ENCODE measurements at places on chromosomes 1 and 21.
A peak's percentile ranks its signal among the peaks of the same experiment; 100 is the strongest.

DNA sequence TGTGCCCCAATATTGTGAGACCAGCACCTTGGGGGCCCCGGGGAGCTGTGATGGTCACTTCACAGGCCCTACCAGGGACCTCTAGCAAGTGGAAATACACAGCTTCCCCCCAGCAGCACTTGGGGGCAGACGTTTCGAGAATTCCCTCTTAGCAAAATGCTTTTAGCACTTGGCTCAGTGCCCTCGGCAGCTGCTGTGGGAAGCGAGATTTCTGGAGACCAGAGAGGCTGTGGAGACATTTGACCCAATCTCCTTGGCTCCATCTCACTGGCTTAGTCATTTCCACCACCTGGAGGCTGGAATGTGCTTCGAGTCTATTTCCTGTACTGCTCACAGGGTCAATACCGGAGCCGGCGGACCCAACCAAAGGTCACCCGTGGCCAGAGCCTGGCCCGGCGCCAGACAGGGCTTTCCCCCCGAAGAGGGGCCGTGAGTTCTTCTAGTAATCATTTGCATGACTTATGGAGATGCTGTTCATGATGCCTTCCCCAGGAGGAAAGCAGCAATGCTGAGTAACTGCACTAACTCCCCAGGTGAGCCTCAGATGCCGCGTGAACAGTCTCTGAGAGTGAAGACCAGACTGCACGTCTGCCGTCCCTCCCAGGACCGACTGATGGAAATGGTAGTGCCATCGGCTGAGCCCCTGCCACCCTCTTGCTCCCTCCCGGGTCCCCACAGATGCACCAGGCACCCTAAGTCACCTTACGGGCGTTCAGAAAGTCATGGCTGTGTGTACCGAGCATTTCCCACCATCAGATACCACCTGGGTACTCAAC, 4.4 kb upstream of the C2CD2 start:
- peak; percentile 77 for DNase-seq

- peak; percentile 88 for DNase-seq
Measured at GRCh38 chr1:55572878-55573734, 357.9 kb upstream of the USP24 start.

GRCh38 chr1:154874465-154874864, 4.4 kb upstream of the KCNN3 start:
- no peak for DNase-seq

DNA sequence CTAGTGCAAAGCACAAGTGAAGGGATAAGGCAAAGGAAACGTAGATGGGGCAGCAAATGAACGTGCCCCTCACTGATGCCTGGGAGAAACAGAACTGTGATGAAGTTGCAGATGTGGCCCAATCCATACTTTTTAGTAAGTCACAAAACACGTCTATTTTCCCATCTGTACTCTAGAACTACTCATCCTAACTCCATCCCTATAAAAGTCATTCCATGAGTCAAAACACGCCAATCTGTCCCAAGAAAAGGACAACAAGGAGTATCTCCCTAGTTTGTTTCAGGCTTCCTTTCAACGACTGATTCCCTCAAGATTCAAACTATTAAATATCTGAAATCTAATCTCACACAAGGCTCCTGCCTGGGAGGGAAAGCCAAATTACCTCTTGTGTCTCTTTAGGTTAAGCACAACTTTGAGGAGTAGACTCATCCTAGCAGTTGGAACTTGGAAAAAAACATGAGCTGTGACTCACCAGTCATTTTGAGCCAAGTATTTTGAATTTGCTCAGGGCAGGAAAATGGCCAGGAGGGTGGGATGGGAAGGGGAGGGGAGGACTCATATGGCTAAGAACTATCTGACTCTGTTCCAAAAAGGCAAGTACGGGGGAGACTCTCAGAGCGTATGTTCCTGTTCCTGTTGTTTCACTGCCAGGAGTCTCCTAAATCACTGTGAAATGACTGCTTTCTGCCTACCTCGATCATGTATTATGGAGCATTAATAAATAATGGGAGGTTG, 214.5 kb upstream of the CAMK1G start:
- peak; percentile 89 for DNase-seq

DNA sequence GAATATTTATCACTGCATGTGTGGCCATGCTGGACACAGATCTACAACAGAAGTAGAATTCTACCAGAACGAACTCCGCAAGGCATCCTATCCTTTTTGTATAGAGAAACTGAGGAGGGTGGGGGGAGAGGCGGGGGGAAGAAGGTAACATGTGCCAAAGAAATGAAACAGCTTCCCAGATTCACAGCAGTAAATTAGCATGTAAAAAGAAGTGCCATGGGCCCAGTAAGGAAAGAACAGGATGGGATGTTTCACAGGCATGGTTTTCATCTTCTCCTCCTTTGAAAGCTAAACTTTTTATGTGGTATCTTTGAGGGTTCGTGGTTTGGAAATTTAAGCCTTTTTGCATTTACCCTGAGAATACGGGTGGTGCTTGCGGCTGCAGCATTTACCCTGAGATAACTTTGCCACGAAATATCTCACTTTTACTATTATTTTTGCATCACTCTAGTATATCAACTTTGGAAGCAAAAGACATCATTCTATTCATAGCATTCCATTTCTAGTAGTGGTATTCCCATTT, 168.9 kb downstream of the TPR start:
- DNase-seq, result no peak

DNA sequence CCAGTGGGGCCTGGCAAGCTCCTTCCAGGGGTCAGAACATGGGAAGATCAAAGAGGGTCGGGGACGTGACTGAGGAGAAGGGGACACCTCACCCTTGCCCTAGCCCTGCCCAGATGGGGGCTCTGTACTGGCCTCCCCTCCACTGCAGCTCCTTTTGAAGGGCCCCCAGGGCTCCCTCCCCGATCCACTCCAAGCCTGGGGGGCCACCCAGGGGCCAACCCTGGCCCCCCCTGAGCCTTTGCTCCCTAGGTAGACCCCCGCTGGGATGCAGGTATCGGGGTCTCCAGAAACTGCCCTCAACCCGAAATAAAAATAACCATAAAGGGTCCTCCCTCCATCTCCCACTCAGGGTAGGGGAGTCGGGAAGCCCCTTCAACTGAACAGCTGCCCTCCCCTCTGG, 37.4 kb upstream of the FAM131C start:
- DNase-seq, result no peak

DNA sequence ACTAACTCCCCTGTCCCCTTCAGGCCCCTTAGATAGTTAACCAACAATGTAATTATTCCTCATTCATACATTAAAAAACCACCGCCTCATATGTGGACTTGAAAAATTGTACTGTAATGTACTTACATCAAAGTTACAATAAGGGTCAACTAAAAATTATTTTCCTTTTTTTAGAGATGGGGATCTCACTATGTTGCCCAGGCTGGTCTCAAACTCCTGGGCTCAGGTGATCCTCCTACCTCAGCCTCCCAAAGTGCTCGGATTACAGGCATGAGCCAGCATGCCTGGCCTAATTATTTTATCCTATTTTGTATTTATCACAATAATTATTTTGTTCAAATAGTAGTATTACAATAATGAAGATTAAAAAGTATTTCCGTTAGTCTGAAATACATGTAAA, 12.6 kb downstream of the RPL5 start:
- no peak for DNase-seq

GRCh38 chr1:86933562-86934377, 19.3 kb downstream of the HS2ST1 start:
- DNase-seq, result no peak

DNA sequence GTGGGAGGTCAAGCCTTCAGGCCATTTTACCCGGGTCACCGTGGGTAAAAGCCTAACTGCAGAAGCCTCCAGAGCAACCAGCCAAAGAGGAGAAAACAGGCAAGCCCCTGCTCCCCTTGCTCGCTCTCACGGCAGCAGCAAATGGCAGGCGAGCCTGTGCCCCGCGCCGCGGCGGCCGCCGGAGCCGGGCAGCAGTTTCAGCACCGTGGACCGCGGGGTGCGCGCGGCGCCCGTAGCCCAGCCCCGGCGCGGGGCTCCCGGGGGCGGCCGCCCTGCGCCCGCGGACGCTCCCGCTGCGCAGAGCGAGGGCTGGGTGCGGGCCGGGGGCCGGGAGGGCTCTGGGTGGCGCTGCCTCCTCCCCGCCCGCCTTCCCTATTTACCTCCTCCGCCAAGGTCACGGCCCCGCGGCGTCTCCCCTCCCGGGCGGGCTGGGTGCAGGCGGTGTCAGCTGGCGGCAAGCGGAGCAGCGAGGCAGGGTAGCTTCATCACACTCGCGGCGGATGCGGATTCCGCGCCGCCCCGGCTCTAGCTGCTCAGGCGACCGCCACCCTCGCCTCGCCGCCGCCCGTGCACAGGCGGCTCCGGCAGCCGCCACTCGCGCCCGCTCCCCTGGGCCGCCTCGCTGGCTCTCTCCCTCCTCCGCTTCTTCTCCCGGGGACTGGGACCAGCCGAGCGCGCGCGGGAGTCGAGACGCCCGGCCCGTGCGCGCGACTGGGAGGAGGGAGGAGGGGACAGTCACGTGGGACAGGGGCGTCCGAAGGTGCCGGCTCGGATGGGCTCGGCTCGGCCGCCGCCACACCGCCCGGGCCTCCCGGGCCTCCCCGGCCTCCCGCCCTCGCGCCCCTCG, at the start of gene RGS7:
Gene RGS7, minus strand, starts transcription at position 687 of the 847 bp plus-strand sequence.
- no peak for DNase-seq

GRCh38 chr21:14981246-14981645, 83.6 kb downstream of the NRIP1 start:
- DNase-seq, result no peak

- DNase-seq, result no peak
Measured at GRCh38 chr1:97308131-97308530, 586.5 kb downstream of the PTBP2 start.

DNA sequence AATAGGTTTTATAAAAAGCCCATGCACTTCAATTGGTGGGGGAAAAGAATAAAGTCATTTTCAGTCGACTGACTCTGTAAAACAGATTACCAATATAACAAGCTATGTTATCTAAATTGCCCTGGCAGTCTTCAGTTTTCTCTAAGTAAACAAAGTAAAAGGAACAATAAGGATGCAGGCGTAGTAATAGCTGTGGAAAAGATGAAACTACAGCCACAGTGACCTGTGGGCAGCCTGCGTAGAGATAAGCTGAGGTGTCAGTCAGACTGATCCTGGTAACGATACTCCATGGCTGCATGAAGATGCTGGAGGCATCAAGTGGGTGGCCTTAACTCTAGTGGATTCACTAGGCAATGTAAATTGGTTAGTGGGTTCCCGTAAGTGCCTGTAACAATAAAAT, 29.3 kb downstream of the CLCC1 start:
- no peak for DNase-seq

GRCh38 chr1:160522622-160523345, at the start of gene SLAMF6:
TSS of gene SLAMF6 (minus strand) at chr1:160523255. CDS start at chr1:160523192, 63 bp downstream.
- no peak for DNase-seq

DNA sequence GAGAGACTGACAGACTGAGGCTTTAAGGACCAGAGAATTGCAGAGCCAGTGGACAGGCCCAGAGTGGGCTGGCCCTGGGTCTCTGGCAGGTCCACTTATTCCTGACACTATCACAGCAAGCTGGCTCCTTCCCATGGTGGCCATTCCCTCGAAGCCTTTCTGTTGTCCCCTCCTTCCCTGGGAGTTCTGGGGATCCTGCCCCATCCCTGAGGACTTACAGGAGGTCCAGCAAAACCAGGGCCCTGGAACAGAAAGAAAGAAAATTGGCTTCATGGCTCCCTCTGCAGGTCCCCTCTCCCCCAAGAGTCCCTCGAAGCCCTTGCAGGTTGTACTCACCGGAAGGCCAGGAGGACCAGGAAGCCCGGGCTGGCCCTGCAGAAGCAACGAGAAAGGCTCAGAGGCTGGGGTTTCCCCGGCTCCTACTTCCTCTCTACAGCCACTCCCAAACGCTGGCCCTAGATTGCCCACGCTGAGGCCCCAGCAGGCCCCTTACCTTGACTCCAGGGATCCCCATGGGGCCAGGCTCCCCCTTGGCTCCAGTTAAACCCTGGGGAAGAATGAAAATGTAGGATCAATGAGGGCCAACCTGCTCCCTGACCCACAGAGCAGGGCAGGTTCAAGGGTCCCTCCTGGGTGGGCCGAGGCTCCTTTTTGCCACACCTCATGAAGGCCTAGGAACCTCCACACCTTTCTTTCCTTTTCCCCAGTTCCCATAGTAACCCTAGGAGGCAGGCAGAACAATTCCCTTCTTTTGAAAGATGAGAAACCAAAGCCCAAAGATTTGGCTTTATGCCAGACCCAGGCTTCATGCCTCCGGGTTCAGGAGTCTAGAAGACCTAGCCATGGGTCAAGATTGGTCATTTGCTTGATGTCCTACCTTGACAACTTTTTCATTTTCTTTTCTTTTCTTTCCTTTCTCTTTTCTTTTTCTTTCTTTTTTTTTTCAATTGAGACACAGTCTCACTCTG, 4.6 kb downstream of the COL9A2 start:
- DNase-seq, result no peak

DNA sequence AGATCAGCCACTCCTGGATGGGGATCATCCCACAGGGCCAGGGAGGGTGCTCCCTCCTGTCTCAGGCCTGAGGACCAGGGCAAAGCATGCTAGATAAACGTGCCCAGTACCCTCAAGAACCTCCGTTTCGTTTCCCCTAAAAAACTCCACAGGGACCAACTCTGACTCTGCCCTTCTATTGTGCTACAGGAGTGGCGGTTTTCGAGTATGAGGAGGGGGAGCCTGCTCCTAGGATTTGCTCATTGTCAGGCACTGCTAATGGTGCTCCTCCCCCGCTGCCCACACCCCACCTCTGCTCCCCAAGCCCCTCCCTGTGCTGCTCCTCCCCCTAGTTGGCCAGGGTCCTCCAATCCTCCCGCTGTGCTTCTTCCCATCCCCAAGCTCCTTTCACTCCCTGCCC, 32.0 kb downstream of the PGBD5 start:
- DNase-seq, result no peak

DNA sequence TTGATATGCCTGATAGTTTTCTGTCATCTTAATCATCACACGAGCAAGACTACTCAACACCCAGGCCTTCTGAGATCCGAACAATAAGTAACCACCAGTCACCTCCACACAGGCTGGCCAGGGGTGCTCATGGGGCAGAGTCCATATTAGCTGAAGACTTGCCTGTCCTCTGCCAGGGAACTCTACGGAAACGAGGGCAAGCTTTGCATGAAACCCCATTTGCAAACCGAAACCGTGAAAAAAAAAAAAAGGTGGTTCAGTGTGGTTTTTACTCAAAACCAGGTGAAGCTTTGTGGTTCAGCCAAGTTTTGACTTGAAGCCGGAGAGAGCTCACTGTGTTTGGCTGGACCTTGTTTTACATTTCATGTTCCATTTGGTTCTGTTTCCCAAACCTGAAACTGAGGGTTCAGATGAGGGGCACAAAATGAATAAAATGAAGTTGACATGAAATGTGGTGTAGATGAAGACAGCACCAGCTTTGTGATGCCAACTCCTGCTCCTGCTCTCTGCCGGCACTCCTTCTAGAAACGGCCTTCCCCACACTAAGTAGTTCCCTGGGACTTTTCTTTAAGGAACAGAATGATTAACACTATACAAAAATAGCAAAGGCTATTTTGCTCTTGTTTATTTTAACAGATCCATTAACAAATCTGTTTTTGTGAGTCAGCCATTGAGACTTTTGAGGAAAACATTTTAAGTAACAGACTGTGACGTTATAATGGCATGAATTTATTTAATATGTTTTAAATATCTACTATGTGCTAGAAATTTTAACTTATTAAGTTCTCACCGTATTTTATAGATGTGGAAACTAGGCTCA, 74.7 kb downstream of the RUNX1 start:
- no peak for DNase-seq

- DNase-seq, result peak; percentile 27
Measured at GRCh38 chr1:233326811-233327650, 493 bp upstream of the MAP3K21 start.

- DNase-seq, result no peak
Measured at GRCh38 chr1:183027791-183028190, 4.6 kb downstream of the LAMC1 start.

GRCh38 chr1:71667216-71667615, 586.4 kb upstream of the ZRANB2 start:
- no peak for DNase-seq
